ENCODE measurements at places on chromosomes 11 and 22.
A peak's percentile ranks its signal among the peaks of the same experiment; 100 is the strongest.

DNA sequence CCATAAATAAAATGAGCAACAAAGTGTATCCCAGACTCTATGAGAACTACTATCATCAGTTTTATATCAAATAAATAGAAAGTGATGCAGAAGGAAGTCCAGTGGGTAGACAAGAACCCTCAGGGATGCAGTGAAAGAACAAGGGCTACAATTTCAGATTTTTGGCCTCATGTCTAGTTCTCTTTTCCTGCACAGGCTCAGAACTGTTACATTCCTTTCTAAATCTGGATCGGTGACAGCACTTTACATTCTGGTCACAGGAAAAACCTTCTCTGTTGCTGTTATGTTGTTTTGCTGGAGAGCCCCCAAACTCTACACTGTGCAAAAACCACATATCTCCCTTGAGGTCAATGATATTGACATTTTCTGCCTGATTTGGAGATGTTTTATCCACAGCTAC lies 108.8 kb upstream of the ANO5 start:
- DNase-seq = no peak

- no peak for DNase-seq
Observed at GRCh38 chr11:131178020-131178419, 192.4 kb upstream of the NTM start.

- no peak for DNase-seq
Observed at GRCh38 chr11:9367551-9367950, 16.9 kb upstream of the IPO7 start.

DNA sequence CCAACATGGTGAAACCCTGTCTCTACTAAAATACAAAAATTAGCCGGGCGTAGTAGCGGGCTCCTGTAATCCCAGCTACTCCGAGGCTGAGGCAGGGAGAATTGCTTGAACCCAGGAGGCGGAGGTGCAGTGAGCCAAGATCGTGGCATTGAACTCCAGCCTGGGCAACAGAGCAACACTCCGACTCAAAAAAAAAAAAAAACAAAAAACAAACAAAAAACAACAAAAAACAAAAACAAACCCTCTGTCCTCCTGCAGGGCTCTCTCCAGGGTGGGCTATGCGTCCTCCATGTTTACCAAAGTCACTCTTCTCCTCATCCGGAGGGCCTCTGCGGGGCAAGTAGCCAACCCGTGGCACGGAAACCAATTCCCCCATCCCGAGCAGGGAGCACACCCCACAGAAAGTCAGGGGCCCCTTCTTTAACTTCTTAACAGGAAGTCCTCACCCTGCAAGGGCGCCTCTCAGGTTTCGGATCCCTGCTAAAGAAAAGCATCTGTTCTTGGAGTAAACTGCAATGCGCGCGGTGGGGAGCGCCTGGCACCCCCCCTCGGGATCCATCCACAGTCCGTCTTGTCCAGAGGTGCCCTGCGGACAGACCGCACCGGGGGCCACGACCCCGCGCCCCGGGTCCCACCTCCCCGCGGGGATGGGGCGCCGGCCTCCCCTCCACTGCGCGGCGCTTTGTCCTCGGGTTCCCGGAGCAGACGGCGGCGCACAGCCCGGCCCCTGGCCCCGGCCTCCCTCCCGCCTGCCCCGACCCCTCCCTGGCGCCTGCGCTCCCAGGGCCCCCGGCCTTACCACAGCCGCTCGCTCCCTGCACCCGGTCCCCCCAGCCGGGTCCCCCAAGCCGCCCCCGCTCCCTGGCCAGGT lies 712 bp downstream of the CERK start:
- DNase-seq = peak; percentile 34

DNA sequence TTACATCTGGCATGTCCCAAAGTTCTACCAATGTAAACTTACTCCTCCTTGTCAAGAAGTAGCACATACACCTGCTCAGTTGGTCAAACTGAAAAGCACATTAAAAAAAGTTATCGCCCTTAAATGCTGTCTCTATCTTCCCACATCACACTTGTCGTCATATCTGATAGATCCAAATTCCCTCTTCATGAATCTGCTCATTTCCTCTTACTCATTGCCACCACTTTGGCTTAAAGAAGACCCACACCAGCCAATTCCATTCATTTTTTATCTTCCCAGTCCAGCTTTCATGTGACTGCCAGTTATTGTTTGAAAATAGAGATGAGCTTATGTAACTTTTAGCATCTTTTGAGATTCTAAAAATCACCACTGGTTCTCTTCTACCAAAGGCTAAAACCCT lies 305.9 kb upstream of the MTNR1B start:
- DNase-seq = no peak

DNA sequence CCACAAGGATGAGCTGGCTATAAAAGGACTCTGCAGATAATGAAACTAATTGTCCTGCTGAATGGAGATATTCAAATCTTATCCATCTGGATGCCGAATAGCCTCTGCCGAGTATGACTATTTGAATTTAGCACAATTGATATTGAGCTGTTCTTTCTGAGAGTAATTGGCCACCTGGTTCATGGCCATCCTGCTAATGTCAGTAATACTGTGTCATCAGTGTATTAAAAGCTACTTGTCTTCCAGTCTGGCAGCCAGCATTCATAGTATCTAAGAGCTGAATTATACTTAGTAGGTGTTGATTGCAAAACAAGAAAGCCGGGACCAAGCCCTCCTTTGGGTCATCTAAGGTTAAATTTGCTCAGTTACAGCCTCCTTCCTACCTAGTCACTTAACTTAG lies 310.7 kb upstream of the NCAM1 start:
- DNase-seq = no peak

- DNase-seq = no peak
Observed at GRCh38 chr11:104365676-104366075, 201.7 kb upstream of the PDGFD start.

GRCh38 chr11:47948137-47948536 lies 32.2 kb upstream of the PTPRJ start:
- DNase-seq = no peak

- no peak for DNase-seq
Observed at GRCh38 chr11:75141166-75141565, 9.7 kb upstream of the SLCO2B1 start.

- DNase-seq = no peak
Observed at GRCh38 chr11:95308512-95309035, 77.6 kb upstream of the SESN3 start.

DNA sequence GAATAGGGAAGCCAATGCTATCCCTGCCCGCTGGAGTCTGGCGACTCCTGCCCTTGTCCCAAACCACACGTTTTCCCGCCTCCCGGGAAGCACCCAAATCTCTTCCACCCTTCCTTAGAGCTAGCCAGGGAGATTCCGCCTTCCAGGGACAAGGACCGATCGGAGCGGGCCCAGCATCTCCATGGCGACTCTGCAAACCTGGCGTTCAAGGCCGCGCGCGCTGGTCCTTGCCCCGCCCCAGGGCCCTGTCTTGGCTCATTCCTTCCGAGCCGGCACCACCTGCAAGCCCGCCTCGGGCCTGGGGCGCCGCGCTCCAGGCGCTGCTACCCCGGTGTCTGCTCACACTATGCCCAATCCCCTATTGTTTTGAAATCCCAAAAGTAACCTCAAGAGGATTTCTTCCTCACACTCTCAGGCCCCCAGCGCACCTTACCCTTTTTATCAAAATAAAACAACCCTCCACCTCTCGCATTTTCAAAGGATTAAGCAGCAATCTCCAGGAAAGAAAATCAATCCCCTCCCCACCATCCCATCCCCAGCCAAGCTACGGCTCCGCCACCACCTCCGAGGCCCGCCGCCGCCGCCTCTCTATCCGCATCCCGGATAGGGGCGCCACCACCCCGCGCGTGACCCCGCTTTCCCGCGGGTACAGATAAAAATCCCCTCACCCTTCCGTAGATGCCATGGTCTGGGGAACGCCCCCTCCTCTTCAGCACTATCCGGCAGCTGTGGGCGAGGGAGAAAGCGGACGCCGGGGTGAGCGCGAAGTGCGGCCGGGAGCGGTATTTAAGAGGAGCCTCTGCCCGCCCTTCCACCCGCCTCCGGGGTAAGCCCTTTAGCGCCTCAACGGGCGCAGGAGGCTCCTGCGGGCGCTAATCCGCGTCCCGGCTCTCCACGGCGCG lies 825 bp downstream of the SLC1A2 start:
- DNase-seq = no peak

DNA sequence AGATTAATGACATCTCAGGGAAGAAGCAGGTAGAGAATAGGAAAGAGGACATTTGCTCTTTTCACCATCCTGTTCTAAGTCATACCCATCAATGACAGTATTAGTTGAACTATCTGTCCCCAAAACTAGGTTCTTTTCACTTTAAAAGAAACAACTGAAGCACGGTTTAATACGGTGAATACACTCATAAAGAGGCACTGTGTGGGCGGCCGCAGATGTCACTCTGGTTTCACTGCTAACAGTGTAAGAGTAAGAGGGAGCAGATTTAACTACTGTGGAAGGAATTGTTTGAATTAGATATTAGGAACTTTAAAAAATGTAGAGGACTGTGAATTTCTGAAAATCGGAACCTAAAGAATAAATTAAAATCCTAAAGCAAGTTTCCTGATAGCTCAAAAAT lies 49.5 kb downstream of the VSIG10L2 start:
- DNase-seq = no peak

DNA sequence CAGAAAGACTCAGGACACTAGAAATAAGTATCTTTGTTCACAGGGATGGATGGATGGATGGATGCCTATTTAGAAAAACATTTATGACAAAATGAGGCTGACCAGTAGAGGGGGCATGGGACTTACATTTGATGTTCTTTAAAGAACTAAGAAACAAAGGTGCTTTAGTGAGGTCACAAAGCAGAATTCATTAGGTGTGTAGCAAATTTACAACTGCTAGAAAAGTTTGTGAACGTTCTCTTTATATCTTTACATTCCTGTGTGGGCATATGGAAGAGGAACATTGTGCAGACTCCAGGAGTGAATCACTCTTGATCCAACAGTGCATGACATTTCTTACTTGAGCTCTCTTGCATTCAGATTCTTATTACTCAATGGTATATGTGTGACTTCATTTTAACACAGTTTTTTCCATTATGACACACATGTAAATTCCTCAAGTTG lies 15.8 kb upstream of the SIK2 start:
- DNase-seq = peak; percentile 39

GRCh38 chr22:21708960-21709359 lies 26.6 kb downstream of the YPEL1 start:
- no peak for DNase-seq

DNA sequence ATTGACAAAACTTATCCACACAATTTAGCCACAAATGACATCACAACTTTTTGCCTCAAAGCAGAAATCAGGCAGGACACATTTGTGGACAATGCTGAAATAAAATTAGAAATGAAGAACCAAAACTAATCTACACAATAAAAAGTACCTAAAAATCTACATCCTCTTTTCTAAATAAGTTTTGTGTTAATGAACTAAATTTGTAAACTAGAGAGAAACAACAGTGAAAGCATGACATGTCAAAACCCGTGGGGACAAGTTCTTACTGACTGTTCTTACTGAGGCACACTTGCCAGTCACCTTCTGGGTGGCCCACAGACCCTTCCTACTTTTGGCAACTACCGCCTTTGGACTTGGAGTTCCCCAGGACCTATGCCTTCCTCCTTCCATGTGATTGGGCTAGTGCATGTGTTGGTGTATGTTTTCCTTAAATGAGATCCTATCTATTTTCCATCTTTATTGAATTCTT lies 60.7 kb upstream of the MUC15 start:
- no peak for DNase-seq

GRCh38 chr22:32745251-32745995 lies 56.1 kb upstream of the TIMP3 start:
- no peak for DNase-seq

DNA sequence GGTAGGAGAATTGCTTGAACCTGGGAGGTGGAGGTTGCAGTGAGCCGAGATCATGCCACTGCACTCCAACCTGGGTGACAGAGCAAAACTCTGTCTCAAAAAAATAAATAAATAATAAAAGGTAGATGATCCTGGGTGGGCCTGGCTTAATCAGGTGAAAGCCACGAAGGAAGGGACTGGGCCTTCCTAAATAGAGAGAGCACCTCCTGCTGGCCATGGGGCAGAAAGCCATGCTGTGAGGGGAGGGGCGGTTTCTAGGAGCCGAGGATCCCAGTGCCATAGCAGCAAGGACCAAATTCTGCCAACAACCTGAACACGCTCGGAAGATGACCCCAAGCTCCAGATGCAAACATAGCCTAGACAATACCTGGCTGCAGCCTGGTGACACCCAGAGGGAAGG lies 24.5 kb upstream of the DGKZ start:
- DNase-seq = no peak

GRCh38 chr11:103994094-103994493 lies 42.3 kb upstream of the DDI1 start:
- DNase-seq = no peak

DNA sequence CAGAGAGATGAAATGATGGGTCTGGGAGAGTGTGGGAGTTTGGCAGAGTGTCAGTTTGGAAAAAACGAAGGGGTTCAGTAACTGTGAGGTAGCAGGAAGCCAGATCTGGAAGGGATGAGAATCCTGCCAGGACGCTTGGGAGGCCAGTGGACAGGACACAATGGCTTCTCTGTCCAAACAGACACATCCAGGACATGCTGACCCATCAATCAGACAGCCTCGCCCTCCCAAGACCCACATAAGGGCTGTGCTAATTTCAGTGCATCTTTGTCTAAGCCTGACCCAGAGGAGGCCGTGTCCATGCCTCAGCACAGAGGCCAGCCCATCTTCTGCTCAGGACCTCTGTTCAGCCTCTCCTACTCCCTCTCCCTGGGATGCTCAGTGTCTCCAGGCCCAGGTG lies 576.5 kb upstream of the B3GAT1 start:
- no peak for DNase-seq

DNA sequence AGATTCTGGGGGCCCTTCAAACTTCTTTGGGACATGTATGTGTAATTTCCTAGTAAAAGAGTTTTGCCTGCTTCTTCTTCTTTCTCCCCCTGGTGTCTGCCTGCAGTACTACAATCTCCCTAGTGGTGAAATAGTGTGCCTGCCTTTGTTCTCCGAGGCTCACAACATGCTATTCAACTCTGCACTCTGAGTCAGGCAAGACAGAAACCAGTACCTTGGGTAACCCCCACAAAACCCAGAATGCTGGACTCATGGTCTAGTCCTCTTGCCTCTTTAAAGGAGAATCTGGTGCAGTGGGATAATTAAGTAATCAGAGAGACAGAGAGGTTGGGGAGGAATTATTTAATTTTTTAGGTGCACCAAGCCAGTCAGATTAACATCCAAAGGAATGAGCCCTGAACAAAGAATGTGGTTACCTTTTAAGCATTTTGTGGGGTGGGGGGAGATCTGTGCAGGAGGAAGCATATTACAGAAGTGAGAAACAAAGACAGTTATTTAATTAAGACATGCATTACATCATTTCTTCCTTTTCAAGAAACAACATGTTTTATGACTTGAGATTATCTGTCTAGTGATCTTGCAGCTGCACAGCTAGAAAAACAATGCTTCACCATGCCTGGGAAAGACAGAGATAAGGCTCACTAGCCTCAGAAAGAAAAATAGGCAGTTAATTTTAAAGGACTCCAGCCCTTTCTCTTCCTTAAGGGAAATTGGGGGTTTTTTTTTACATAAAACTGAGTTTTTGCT lies 11.0 kb upstream of the MS4A6A start:
- peak; percentile 52 for DNase-seq

DNA sequence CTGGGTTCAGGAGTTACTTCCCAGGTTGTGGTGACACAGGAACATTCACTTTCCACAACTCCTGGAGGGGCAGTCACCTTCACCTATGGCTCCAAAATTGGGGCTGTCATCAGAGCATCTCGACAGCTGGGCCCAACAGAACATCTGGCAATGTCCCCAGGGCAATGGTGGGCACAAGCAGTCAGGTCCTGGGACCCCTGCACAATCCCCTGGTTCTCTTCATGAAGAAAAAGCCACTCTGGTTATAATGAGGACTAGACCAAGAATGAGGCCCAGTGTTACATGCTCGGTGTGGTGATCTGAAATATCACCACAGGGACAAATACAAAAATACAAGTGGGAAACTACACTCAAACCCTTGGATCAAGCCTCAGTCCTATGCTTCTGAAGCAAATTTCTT lies 89.0 kb upstream of the VPREB1 start:
- DNase-seq = no peak

Data from T-helper 9 cell (primary cell).